Activated CD4-positive, alpha-beta T cell treated with anti-CD3 and anti-CD28 coated beads for 36 hours (primary cell): ENCODE measurements at places on chromosomes 3 and 15. TPM values are rescaled to one million over a fixed set of nuclear protein-coding genes. Genes with fewer than 3 reads are reported as not detected.

DNA sequence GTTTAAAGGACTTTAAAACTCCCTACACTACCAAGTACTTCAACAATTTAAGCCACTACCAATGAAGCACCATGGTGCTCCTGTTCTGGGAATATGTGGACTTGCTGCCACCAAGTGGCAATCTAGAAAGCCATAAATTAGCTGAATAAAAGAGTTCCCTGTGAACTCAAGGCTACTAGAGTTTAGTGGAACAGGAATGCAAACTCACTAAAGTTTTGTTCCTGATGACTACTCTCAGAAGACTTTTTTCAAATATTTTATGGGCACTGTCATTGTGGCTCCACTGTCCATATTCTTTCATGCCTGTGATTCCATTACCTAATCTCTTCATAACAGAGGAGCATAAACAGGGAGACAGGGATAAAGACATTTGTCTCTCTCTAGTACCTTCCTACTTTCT, 63.9 kb downstream of the TMCC1 start:
- DNase-seq = peak; percentile 40
- no peak overlapping the region for H3K4me3 ChIP-seq
- H3K27me3 ChIP-seq = no peaks in the 10 kb centered on the region
- H3K4me1 ChIP-seq = peaks cover 13% of the 10 kb centered on the region

DNA sequence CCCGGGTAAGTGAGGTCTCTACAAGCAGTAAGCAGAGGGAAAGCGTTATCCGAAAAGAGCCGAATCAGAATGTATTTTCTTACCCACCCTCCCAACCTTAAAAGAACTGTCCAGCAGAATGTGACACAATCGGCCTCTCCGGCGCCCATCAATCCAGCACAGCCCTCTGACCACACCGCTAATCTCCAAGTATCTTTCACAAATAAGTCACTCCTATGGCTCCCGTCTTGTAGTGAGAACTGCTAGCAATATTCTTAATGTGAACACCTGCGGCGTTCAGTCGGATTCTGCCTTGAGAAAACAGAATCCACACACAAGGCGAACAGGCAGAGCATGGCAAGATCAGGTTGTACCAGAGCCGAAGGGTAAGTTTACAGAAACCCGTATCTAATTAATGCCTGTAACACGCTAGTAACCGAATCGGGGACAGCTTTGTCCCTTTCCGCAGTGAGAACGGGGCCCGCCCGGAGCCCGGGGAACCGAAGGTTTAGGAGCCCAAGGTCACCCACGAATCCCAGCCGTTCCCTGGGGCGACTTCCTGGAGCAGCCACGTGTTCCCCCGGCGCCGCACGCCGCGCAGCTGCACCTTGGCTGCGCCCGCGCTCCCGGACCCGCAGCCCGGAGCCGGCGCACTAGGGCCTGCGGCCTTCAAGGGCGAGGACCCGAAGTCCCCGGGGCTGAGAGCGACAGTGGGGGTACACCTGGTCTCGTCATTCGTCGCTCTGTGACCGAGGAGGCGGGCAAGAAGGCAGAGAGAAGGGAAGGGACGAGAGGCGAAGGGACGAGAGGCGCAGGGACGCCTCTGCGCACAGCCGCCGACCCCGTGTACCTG, 672 bp downstream of the TFRC start:
- peak overlapping the region; percentile 95 for H3K4me3 ChIP-seq
- DNase-seq = peak; percentile 76
- H3K4me1 ChIP-seq = peaks cover 34% of the 10 kb centered on the region
- H3K27me3 ChIP-seq = no peaks in the 10 kb centered on the region
- peaks cover 35% of the 10 kb centered on the region for H3K36me3 ChIP-seq

GRCh38 chr3:4864503-4864902, 114.7 kb upstream of the BHLHE40 start:
- H3K36me3 ChIP-seq = peaks cover 30% of the 10 kb centered on the region
- H3K4me3 ChIP-seq = no peak overlapping the region
- H3K4me1 ChIP-seq = peaks cover 32% of the 10 kb centered on the region
- no peaks in the 10 kb centered on the region for H3K27me3 ChIP-seq
- DNase-seq = no peak

WDR73 gene
- total RNA-seq = 12.4 TPM

DNA sequence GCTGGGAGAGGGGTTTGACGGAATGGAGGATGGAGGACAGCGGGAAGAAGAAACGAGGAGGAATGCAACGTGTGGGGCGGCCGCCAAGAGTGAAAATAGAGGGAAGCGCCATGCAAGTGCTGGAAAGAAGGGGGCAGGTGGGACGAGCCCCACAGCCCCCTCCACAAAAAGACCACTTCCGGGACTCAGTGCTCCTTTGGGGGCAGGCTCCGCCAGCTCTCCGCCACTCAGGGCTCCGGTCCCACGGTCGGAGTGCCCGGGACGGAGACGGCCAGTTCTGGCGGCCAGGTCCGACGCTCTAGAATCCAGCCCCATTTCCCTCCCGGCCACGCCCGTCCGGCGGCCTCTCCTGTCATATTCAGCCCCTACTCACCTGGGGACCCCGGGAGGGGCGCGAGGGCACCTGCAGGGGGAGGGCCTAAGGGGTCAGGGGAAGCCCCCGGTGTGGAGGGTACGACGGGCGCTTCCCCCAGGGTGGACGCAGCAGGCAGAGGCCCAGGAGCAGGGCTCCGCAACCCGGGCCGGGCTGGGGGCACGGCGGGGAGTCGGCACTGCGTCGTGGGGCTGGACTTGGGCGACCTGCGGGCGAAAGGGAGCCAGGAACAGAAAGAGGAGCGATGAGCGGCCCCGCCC, 25.5 kb upstream of the CSPG4 start:
- H3K27me3 ChIP-seq = peaks cover 1% of the 10 kb centered on the region
- H3K4me3 ChIP-seq = peak overlapping the region; percentile 76
- H3K4me1 ChIP-seq = peaks cover 8% of the 10 kb centered on the region
- no peak for DNase-seq

GRCh38 chr15:39959411-39959810, 25.5 kb downstream of the EIF2AK4 start:
- no peak overlapping the region for H3K4me3 ChIP-seq
- DNase-seq = no peak
- no peak overlapping the region for H3K27ac ChIP-seq
- H3K4me1 ChIP-seq = peaks cover 5% of the 10 kb centered on the region

DNA sequence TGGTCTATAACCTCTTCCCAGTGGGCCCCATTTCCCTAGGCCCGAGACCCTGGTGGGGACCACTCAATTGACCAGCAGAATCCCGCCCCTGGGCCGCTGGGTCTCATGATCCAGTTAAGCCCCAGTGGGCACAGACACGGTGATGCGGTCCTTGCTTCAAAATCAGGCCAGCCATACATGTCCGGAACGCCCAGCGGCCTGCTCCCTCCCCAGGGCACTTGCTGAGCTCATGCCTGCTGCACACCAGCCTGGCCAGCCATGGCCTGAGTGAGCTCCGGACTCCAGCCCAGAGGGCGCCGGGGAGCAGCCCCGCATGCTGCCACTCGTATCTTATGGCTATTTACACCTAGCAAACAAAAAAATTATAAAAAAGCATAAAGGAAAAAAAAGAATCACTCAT, 34.4 kb upstream of the IQSEC1 start:
- no peak overlapping the region for H3K4me3 ChIP-seq
- no peaks in the 10 kb centered on the region for H3K36me3 ChIP-seq
- H3K27ac ChIP-seq = no peak overlapping the region

SLC22A13 gene
- 0.21 TPM for total RNA-seq

GRCh38 chr15:91572110-91572509, 281.4 kb upstream of the SLCO3A1 start:
- H3K27ac ChIP-seq = no peak overlapping the region
- H3K4me1 ChIP-seq = no peaks in the 10 kb centered on the region
- H3K4me3 ChIP-seq = no peak overlapping the region
- H3K36me3 ChIP-seq = no peaks in the 10 kb centered on the region

CNTN4 gene
- total RNA-seq = not detected

GRCh38 chr3:9201266-9201665, 48.2 kb downstream of the SRGAP3 start:
- no peaks in the 10 kb centered on the region for H3K27me3 ChIP-seq
- no peak for DNase-seq
- no peaks in the 10 kb centered on the region for H3K36me3 ChIP-seq
- no peak overlapping the region for H3K4me3 ChIP-seq
- no peak overlapping the region for H3K27ac ChIP-seq

GRCh38 chr15:43794269-43795037, 2.3 kb downstream of the SERF2 start:
- DNase-seq = no peak
- peak overlapping the region; percentile 97 for H3K4me3 ChIP-seq
- H3K27ac ChIP-seq = peak overlapping the region; percentile 97
- H3K27me3 ChIP-seq = no peaks in the 10 kb centered on the region

GRCh38 chr3:67712259-67712658, 57.8 kb upstream of the SUCLG2 start:
- H3K36me3 ChIP-seq = peaks cover 2% of the 10 kb centered on the region
- H3K4me3 ChIP-seq = no peak overlapping the region
- no peak overlapping the region for H3K27ac ChIP-seq
- no peaks in the 10 kb centered on the region for H3K27me3 ChIP-seq
- no peak for DNase-seq

GRCh38 chr15:40226736-40227135, 12.1 kb upstream of the PAK6 start:
- no peak overlapping the region for H3K27ac ChIP-seq
- peaks cover 12% of the 10 kb centered on the region for H3K4me1 ChIP-seq
- DNase-seq = no peak
- H3K36me3 ChIP-seq = peaks cover 19% of the 10 kb centered on the region
- no peak overlapping the region for H3K4me3 ChIP-seq

CAND2 gene
- 2.2 TPM for total RNA-seq

GRCh38 chr3:52299247-52299878, 11.7 kb downstream of the GLYCTK start:
- H3K36me3 ChIP-seq = peaks cover 5% of the 10 kb centered on the region
- H3K4me1 ChIP-seq = peaks cover 9% of the 10 kb centered on the region
- no peak overlapping the region for H3K4me3 ChIP-seq
- no peak for DNase-seq
- no peaks in the 10 kb centered on the region for H3K27me3 ChIP-seq

CCDC80 gene
- total RNA-seq = not detected

SUSD5 gene
- not detected for total RNA-seq

C3orf85 gene
- total RNA-seq = not detected

GRCh38 chr15:91032919-91033803, 10.8 kb upstream of the VPS33B start:
- DNase-seq = peak; percentile 82
- H3K4me1 ChIP-seq = no peaks in the 10 kb centered on the region
- peaks cover 2% of the 10 kb centered on the region for H3K27me3 ChIP-seq
- H3K36me3 ChIP-seq = no peaks in the 10 kb centered on the region
- no peak overlapping the region for H3K4me3 ChIP-seq

GRCh38 chr3:38314764-38315487, 31.7 kb upstream of the XYLB start:
- H3K27ac ChIP-seq = no peak overlapping the region
- no peaks in the 10 kb centered on the region for H3K4me1 ChIP-seq
- no peaks in the 10 kb centered on the region for H3K36me3 ChIP-seq
- H3K27me3 ChIP-seq = peaks cover 2% of the 10 kb centered on the region

DNA sequence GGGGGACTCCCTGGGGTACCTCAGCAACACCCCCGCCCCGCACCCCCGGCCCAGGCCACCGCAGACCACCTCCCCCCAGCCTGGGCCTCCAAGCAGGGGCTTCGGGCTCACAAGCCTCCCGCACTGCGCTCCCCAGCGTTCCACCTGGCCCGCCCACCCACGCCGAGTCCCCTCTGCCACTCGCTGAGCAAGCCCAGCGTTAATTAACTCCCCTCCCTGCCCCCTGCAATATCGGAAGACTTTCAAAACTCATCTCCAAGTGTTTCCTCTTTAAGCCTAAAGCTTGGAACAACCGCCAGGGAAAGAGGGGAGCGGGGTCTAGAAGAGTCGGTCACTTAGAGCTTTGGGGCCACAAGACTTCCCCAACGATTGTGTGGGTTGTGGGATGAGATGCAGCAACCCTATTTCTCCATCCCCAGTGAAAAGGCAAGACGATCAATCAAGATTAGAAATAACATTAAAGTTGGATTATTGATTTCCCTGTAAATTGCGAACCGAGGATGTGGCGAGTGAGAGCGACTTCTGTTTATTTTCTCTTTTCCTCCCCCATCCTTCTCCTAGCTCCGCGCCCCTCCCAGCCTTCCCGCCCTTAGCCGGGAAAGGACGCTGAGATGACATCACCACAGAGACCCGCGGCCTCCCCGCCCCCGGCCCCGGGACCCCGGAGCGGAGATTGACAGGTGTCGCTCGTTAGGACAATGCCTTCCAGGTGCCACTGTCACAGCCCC, 30.2 kb downstream of the NR2F2 start:
- peaks cover 74% of the 10 kb centered on the region for H3K27me3 ChIP-seq
- H3K4me3 ChIP-seq = no peak overlapping the region
- DNase-seq = no peak
- H3K27ac ChIP-seq = no peak overlapping the region
- peaks cover 20% of the 10 kb centered on the region for H3K4me1 ChIP-seq
- H3K36me3 ChIP-seq = no peaks in the 10 kb centered on the region

DNA sequence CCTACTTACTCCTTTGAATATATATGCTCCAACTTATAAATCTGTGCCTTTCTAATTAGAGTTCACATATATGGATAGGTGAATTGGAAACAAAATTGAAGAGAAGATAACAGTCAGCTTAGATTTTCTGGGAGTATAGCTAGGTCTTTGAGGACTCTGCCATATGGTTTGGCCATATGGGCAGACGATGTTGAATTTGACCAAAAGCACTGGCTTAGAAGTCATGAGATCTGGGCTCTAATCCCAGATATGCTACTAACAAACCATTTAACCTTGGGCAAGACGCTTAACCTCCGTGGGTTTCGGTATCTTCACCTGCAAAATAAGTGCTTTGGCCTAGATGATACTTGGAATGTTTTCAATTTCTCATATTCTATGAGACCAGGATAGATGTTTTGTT, 154.1 kb downstream of the LSAMP start:
- no peaks in the 10 kb centered on the region for H3K36me3 ChIP-seq
- no peak overlapping the region for H3K27ac ChIP-seq
- DNase-seq = no peak

- peaks cover 32% of the 10 kb centered on the region for H3K4me1 ChIP-seq
- peak overlapping the region; percentile 83 for H3K4me3 ChIP-seq
- no peaks in the 10 kb centered on the region for H3K27me3 ChIP-seq
- H3K36me3 ChIP-seq = peaks cover 12% of the 10 kb centered on the region
Measured at GRCh38 chr15:88894348-88894818, 961 bp downstream of the HAPLN3 start.

DNA sequence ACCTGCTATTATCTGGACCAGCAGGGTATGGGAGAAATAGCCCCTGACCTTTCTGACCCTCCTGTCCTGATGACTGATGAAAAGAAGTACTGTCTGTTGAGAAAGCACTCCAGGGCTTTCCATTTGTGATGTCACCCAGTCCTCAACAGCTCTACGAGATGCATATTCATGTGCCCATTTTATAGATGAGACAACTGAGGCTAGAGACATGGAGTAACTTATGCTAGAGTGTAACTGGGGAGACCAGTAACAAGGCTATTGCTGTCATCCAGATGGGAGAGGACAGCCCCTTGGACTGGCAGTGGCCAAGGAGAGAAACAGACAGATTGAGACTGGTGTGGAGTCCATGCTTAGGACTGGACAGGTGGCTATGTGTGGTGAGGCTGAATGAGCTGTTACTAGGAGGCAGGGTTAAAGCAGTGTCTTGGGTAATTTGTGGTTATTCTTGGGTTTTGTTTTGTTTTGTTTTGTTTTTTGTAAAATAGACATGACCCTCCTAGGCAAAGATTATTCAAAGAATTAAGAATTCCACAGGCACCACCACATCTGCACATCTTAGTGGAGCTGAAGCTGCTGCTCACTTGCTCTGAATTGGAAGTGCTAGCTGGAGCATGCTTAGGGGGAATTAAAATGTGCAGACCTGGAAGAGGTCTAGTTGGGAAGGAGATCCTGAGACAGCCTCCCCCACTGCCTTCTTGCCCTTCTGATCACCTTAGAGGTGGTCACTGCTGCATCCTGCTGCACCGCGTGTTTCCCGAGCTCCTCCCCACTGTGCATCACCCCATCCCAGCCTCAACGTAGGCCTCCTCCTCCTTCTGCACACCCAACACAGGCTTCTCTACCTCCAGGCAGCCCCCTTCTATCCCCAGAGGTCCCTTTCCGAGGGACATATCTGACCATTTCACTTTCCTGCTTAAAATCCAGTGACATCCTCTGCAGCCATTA, 8.4 kb downstream of the HRH1 start:
- no peak for DNase-seq
- no peak overlapping the region for H3K4me3 ChIP-seq
- H3K27ac ChIP-seq = no peak overlapping the region
